ENCODE measurements at places on chromosomes 11 and 22.
A peak's percentile ranks its signal among the peaks of the same experiment; 100 is the strongest.

- DNase-seq, result no peak
These were observed 1045.9 kb upstream of the RAG2 start for GRCh38 chr11:37643968-37644367.

GRCh38 chr11:12454782-12455181 lies 77.4 kb downstream of the PARVA start:
- DNase-seq, result no peak

DNA sequence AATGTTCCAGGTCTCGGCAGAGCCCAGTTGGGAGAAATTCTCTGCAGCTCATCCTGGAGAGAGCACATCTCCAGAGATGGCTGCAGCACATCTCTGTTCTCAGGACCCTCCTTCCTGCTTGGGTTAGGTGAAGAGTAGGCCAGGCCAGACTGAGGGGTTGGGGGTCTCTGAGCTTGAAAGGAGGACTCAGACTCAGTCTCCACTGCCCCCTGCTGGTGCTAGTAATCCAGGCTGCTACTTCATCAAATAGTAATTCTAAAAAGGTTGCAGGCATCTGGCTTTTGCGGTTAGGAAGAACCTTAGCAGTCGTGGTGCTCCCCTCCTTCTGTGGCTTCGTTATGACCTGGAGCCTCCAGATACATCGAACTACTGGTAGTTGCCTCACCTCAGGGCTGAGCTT lies 9.7 kb downstream of the TUB start:
- no peak for DNase-seq

DNA sequence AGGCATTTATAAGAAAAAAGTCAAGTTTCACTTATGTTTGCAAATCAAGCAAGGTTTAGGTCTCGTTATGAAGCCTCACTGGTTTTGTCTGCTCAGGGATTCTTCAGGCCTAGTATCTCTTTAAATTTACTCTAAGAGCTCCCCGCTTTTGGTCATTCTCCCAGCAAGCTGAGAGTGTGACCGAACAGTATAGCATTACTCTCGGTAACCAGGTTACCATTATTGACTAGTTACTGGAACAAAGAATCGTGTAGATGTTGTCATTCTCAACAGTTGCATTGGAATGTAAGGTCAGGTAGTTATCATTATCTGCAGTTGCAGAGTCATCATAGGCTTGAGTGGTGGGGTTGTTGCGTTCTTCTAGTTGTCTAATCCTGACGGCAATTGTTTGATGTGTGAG lies 9.8 kb upstream of the USP2 start:
- no peak for DNase-seq

GRCh38 chr22:29167032-29167911 lies 38.4 kb upstream of the EMID1 start:
- DNase-seq, result peak; percentile 46

GRCh38 chr11:102928247-102928646 lies 27.3 kb downstream of the MMP13 start:
- no peak for DNase-seq

DNA sequence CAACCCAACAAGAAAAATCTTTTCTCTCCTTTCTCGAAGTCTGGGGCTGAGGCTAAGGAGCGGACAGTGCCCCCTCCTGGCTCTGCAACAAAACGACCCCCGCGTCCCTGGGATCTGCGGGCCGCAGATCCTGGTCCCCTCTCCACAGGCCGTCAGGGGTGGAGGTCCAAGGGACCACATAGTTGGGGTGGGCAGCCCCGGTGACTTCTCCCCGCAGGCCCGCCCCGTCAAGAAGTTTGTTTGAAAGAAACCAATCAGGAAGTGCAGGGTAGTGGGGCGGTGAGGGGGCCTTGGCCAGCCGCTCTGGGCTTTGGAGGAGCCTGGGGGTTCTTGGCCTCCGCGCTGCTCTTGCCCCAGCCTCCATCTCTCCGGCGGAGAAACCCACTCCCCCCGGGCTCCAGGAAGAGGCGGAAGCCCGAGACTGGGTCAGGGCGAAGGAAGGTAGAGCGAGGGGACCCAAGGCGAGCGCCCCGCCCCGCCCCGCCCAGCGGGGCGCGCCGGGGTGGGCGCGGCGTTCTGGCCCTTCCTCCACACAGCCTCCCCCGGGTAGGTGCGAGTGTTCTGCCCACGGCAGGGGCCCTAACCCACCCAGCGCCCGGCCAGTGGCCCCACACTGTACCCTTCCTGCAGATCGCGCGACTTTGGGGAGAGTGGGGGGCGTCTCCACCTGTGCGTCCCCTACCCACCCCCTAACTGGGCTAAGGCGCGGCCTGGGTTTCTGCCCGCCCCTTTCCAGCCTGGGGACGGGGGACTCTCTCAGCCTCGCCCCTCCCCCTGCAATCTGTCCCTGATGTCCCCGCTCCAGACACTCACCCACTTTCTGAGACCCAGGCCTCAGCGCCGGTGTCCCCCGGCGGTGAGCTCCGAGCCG lies 1.3 kb downstream of the TP53I11 start:
- no peak for DNase-seq

- DNase-seq, result no peak
These were observed 51.6 kb upstream of the APOA1 start for GRCh38 chr11:116888884-116889549.

GRCh38 chr11:11513422-11513821 lies 108.4 kb downstream of the GALNT18 start:
- no peak for DNase-seq

- no peak for DNase-seq
These were observed 29.8 kb downstream of the CHORDC1 start for GRCh38 chr11:90192869-90193582.

DNA sequence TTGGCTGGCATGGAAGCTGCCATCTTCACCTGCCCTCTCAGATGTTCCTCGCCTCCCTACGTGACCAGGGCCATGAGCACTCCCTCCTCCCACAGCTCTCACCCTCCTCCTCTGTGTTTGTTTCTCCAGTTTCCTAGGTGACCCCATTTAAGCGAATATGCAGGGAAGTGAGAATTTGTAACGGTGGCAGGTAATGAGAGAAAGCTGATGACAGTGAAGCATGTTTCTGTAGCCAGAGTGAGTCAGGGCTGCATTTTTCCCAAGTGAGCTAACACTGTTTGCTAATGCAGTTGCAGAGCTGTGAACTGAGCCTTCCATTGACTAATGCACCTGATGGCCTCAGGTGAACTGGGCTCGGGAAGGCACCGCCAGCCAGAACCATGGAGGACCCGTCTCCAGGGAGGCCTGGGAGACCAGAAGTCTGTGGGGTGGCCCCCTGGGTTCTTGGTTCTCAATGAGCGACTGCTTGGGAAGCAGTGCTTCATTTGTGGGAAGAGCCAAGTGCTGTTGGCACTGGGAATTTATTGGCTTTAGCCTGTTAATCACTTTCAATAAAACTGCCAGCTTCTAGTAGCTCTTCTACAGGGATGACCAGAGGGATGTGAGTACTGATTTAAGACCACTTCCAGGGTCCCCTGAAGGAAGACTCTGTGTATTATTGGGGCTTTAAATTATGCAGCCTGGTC lies 64.5 kb downstream of the BARX2 start:
- no peak for DNase-seq

GRCh38 chr11:94662846-94663390 lies 95.8 kb downstream of the PIWIL4 start:
- no peak for DNase-seq

DNA sequence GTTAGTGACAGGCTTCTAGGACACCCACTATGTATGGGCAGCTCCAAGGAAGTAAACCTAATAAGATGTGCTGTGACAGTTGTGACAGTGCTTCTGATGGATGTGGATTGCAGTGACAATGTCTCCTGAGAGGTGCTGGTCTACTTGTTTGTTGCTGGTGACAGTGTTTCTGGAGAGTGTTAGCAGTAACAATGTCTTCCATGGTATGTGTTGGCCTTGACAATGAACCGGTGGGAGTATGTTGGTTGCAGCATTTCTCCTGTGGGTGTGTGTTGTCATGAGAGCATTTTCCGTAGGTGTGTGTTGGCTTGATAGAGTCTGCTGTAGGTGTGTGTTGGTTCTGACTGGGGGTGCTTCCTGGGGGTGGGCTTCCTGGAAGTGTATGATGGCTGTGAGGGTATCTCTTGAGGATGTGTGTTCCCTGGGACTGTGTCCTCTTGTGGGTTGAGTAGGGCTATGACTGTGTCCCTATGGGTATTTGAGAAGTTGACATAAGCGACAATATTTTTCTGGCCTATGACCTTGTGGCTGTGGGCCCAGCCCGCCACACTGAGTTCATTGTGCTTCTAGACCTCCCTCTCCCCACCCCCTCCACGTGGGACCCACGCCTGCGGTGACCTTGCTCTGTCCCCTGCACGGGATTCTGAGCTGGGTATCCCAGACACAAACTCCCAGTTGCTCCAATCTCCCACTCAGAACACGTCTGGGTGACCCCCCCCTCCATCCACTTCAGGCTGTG lies 1.2 kb downstream of the DCHS1 start:
- no peak for DNase-seq

DNA sequence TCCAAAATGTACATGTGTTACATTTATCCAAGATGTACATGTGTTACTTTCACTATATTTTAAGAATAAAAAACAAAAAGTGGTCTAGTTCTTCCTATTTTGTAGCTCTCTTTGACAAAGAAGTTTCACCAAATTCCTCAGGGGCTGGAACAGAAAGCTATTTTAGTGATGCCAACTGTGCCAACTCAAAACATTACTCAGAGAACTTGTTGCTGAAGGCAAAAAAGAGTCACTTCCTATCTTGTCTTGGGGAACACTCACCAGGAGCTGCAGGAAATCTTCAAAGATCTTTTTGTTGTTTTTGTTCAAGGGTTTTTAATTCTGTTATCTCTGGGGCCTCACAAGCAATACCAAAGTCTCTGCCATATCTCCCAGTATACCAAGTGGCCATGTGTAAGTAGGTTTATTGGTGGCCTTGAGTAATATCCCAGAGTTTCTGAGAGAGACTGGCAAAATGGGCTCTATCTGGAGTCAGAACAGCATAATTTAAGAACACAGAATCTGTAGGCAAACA lies 13.6 kb upstream of the EED start:
- no peak for DNase-seq

DNA sequence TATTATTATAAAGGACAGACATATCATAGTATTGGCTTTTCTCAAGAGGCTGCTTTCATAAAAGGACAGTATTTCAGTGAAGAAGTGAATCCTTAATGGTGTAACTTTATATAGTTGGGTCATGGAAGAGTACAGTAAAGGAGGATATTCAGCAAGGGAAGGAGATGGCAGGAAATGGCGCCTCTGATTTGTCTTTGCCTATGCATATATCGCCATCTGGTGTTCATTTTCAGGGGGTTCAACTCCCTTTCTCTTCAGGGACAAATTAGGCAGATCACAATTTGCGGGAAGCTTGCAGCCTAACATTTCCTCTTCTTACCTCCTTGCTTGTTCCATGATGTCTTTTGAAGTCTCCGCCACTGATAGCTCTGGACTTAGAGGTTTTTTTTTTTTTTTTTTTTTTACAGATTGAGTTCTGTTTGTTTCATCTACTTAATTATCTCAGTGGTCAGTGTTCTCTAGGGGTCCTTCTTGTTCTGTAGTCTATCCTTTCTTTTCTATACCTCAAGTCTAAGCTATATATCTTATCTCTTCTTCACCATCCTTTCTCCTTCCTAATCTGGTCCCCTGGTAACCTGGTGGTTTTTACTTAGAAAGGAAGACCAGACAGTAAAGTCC lies 21.8 kb upstream of the RRM1 start:
- DNase-seq, result no peak

GRCh38 chr11:125470355-125470754 lies 25.7 kb downstream of the FEZ1 start:
- DNase-seq, result no peak
